Cardiac muscle cell (in vitro differentiated cells and primary cell): ENCODE measurements at places on chromosomes 5 and 9. TPM values are rescaled to one million over a fixed set of nuclear protein-coding genes. Genes with fewer than 3 reads are reported as not detected.

- DNase-seq: peak; percentile 43
Measured at GRCh38 chr5:57082441-57083067, 91.3 kb upstream of the GPBP1 start.

DNA sequence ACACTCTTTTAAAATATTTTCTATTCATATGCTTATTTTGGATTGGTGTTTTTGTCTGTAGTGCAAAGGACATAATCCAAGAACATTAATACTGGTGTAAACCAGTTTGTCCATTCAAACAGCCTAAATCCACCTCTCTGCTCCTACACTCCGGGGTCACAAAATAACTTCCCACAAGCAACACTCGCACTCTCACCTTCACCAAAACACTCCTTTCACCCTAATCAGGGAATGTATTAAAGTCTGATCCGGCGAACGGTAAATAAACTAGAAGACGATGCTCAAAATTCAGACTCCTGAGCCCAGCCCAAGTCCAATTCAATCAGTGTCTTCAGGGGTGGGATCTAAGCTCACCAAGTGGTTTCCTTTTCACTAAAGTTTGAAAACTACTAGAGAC, 649 bp downstream of the AP3B1 start:
- DNase-seq: no peak

DNA sequence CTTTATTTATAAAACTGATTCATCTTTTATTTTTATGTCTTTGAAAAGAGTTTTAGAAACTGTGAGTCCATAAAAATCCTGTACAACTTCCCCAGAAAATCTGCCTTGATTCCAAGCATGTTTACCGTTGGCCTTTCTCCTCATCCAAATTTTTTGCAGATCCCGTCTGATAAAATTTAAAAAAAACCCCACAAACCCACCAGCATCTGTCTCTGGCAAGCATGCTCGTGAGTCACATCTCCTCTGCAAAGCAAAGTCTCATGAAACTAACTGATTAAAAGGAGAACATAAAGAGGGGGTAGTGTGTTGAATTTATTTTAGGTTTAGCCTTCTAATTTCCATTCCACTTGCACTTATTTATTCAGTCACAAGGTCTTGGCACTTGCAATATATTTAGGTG, 109.4 kb downstream of the MAT2B start:
- no peak for DNase-seq

DNA sequence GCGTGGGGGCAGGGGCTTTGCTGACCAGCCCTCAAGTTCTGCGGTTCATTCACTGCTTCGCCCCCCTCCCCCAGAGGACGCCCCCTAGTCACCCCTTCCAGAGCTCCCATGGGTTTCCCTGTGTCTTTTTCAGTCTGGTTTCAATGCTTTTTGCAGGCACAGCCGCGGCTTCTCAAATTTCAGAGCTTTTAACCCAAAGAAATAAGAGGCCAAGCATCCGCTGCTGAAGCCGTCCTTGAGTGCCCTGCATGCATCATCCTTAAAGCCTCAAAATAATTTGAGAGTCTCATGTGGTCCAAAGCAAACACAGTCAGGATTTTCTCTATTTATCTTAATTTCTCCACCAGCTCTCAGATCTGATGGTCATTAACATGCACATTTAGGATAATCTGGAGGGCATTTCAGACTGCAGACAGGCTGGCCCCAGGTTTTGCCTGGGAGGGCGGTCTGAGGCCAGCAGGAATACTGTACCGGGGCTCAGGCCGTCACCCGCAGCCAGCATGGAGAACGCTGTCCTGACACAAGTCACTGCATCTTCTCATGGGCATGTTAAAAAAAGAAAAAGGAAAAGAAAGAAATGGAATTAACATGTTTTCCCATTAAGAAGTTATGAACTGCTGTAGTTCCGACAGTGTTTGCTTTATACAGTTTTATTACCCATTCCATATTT, 420.8 kb upstream of the IRX4 start:
- no peak for DNase-seq

LIFR gene
- total RNA-seq: 21.4 and 35.6 TPM in 2 replicates

DNA sequence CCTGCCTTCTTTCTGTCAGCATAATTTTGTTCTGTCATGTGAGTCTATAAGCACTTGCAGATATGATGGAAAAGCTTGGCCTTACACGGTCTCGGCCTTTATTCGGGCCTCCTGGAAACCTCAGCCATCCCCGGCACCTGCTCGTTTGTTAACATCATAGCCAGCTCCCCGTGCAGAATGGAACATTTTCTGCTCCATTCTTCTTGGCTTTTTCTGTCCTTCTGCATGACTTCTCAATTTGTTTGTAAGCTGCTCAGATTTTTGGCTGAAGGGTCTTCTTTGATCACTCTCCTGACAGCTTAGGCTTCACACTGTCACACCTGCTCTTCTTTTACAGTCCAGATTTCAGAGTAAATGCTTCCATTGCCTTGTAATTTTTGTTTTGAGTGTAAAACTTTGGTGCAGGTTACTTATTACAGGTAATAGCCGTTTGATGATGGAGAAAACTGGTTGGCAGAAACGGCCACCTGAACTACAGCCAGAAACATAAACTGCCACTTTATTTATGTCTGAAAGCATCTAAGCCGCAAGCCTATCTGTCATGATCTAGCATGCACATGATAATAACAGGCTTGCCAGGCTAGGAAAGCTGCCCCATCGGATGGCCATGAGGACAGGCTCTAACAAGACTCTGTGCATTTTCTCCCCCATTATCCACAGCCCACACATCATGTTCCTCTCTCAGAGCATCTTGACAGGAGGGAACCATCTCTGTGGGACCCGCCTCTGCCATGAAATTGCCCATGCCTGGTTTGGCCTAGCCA, 197.0 kb downstream of the AOPEP start:
- DNase-seq: no peak

GRCh38 chr9:94210616-94211603, 48.2 kb upstream of the ZNF169 start:
- DNase-seq: no peak

SPATA31A3 gene
- total RNA-seq: not detected in 2 replicates

PLPP6 gene
- total RNA-seq: 14.7 and 15.8 TPM in 2 replicates

CYLC2 gene
- not detected in 2 replicates for total RNA-seq

DNA sequence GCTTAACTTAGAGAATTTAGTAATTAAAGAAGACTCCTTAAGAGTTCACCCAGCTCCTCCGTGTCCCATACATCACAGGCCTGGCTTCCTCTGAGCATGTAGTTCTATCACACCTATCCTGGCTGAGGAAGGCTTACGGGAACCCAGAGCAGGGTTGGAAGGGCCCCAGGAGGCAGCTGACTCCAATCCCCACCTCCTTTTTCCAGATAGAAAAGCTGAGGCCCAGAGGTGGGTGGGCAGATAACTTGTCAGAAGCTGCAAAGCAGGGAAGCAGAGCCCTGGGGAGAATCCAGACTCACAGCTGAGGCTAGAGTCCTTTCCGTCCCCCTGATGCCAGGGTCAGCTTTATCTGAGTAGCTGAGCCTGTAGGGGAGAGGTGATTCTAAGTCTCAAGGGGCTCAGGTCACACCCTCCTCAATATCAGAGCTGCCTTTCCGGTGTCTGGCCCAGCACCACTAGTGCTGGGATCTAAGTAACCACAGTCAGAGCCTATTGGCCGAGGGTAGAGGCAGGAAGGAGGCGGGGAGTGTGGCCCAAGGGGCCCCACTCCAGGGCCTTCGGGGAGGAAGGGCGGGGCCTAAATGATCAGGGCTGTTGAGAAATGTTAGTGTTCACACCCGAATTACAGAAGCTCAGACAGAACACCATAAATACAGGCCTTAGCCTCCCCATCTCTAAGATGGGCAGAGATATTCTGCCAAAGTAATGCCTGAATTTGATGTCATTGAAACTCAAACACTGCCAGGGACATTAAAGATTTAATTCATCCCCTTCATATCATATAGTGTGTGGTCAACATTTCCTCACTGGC, 9.9 kb downstream of the CCDC69 start:
- DNase-seq: peak; percentile 96

LHX2 gene
- 0.53 and 1.3 TPM in 2 replicates for total RNA-seq

GRCh38 chr5:20300110-20300509, 312.1 kb upstream of the CDH18 start:
- DNase-seq: peak; percentile 57

DNA sequence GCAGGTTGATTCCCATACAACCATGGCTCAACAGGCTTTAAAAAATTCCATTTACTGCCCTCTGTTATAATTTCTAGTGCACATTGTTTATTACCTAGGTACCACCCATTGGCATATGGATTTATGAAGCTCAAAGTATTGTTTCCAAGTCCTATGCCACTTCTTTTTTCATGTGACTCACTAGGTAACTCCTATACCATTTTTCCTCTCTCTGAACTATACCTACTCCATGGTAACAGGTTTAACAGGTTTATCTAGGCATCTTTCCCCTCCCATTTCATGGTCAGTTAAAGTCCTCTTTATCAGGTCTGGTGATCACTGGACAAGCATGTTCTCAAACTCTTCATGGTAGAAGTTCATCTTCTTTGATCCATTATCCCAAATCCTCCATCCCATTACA, 49.6 kb upstream of the ABCA1 start:
- DNase-seq: no peak
